Iris pigment epithelial cell (primary cell): ENCODE measurements at places on chromosomes 1 and 21.

- DNase-seq, result no peak
Observed at GRCh38 chr1:86731416-86731815, 27.0 kb downstream of the SH3GLB1 start.

GRCh38 chr1:115218034-115218405 lies 120.0 kb downstream of the NGF start:
- no peak for DNase-seq

DNA sequence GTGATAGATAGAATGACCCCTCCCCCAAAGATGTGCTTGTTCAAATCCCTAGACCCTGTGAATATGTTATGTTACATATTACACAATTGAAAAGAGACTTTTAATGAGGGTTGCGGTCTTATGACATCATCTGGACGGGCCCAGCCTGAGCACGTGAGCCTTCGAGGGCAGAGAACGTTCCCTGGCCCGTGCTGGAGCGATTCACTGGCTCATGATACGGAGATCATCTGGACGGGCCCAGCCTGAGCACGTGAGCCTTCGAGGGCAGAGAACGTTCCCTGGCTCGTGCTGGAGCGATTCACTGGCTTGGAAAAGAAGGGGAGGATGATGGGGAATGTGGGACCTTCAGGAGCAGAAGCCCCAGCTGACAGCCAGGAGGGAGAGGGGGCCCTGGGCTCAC lies 34.4 kb upstream of the COL18A1 start:
- DNase-seq, result no peak

DNA sequence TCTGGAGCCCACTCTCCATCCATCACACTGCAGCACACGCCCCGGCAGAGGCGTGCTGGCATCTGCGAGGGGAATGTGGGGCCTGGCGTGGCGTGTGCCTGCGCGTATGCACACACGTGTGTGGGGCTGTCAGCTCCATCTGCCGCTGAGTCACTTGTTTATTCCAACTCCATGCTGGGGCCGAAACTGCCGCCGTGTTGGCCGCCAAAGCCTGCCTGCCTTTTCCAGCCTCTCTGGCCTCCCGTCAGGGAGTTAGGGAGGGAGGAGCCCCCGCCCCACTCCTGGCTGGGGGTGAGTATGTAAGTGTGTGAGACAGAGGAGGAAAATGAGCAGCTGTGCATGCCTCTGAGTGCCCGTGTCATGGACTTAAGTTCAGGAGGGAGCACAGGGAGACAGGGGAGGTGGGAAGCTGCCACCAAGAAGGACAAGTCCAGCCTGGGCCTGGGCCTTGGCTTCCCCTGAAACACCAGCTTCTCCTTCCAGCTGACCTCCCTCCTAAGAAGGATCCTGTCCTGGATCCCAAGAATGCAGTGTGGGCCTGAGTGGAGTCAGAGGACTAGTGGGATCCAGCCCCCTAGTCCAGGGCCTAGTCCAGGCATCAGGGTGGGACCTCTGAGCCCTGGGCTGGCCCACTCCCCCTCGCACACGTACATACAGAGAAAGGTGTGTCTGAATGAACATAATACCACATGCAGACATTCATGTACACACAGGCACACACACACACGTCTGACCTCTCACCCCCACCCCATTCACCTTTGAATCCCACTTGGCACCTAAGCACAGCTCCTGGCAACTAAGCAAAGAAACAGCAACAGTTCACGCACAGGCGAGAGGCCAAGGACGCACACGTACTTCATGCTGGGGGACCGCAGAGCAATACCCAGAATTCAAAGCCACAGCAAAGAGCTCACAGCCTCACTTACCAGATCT lies 24.7 kb downstream of the MEF2D start:
- peak; percentile 41 for DNase-seq

DNA sequence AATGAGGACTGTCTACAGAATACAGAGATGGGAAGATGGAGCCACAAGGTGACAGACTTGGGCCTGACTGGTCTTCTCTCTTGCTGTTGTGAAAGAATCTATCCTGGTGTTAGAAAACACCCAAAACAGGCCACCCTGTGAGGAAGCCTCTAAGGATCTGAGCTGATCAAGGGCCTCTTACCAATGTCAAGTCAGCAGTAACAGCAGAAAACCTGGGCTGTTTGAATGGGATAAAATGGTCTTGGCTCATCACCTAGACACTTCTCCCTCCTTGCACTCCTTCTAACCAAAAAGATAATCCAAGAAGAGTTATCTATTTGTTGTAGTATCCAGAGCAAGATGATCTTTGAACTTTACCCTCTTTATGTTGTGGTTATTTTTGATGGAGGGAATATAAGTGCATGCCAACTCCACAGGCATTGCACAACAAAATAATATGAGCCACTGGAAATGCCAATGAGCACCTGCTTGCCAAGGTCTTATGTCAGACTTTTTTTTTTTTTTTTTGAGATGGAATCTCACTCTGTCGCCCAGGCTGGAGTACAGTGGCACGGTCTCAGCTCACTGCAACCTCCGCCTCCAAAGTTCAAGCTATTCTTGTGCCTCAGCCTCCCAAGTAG lies 32.8 kb upstream of the ZNF281 start:
- no peak for DNase-seq

DNA sequence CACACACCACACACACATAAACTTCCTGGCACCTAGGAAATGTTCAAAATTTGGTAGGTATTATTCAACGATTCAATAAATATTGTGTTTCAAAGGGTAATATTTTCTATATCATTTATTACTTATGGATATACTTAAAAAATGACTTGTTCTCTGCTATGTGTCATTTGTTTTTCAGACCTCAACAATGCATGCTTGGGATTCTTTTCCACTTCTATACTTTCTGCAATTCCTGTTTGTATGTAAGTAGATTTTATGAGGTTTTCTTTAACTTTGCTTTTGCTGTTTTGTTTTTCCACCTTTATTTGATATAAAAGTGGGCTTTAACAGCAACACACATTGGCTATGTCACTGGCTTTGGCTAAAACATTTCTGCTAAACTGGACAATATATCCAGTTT lies 3.5 kb downstream of the CEP170 start:
- DNase-seq, result peak; percentile 42

DNA sequence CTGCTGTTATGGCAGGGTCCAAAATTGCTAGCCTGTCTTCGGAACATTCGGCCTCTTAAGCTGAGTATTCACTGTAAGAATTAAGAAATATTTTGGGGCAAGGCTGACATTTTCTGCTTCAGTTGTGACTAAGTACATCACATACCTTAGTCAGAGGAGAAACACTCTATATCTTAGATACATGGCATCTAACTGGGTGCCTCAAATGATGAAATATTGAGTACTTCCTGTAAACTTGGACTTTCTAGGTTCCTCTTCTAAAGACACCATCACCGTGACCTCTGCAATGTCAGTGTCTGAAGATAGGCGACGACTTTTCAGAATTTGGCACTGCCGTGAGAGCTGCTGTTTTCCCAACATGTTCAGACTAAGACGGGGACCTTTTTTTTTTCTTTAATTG lies 65.6 kb downstream of the PCBP3 start:
- peak; percentile 16 for DNase-seq

DNA sequence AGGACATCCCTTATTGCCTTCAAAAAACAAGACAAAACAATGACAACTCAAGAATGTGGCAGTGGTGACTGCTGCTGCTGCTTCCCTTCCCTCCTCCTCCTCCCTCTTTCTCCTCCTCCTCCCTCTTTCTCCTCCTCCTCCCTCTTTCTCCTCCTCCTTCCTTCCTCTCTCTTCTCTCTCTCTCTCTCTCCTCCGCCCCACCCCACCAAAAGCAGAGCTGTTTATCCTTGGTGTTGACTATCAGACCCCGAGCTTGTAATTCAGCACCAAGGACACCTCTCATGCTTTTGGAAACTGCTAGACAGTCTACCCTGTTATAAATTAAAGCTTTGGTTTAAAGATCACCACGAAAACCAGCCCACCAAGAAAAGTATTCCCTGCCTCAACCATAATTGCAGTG lies 72.4 kb upstream of the IFNAR2 start:
- DNase-seq, result peak; percentile 5

GRCh38 chr1:222757646-222758268 lies 20.8 kb downstream of the FAM177B start:
- DNase-seq, result no peak

- no peak for DNase-seq
Observed at GRCh38 chr1:166354406-166354805, 187.6 kb upstream of the FAM78B start.

GRCh38 chr1:166113031-166113430 lies 53.8 kb downstream of the FAM78B start:
- DNase-seq, result no peak

GRCh38 chr1:211830328-211831142 lies at the start of gene LPGAT1:
Gene LPGAT1 (minus strand): TSS chr1:211830763. CDS start chr1:211829296, 1,467 bp downstream.
- peak; percentile 67 for DNase-seq

DNA sequence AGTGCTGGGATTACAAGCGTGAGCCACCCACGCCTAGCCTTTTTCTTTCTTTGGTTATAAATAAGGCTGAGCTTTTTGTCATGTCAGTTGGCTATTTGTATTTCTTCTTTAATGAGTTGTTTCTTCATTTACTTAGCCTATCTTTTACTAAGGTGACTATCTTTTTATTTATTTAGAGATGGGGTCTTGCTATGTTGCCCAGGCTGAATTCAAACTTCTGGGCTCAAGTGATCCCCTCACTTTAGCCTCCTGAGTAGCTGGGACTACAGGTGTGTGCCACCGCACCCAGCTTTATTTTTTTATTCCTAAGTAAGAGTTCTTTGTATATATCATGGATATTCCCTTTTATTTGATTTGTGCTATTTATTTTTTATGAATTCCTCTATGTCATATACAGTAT lies 11.9 kb downstream of the DMBX1 start:
- DNase-seq, result no peak

- no peak for DNase-seq
Observed at GRCh38 chr1:160800645-160801408, 4.9 kb downstream of the LY9 start.

DNA sequence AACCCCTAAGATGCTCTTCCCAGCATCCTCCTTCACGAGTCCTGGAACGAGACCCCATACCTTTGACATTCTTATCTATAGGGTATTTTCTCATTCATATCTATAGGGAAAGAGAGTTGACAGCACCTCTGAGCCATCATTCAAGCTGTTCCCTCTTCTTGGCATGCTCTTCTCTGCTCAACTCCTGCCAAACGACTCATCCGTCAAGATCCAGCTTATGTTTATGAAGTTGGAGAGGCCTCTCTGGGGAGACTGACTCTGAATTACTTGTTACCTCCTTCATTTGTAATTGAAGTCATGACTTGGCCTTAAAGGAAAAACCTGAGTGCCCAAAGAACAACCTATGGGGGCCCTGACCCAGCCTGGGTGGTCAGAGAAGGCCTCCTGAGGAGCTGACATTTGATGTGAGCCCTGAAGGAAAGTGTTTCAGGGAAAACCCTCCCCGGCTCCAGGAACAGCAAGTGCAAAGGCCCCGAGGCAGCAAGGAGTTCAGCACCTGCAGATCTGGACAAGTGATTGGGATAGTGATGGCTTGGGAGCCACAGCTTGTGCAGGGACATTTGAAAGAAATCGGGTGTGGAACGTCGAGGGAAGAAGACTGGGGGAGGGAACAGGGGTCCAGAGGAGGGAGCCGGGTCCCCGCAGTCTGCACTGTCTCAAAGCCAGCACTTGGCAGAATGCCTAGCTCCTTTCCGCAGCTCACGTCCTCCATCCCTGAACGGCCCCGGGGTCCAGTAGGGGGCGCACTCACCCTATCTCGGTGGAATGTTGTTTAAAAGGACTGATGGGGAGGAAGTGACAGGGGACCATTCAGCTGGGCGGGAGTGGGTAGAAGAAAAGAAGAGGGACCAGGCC lies 14.0 kb upstream of the CDA start:
- DNase-seq, result peak; percentile 75

DNA sequence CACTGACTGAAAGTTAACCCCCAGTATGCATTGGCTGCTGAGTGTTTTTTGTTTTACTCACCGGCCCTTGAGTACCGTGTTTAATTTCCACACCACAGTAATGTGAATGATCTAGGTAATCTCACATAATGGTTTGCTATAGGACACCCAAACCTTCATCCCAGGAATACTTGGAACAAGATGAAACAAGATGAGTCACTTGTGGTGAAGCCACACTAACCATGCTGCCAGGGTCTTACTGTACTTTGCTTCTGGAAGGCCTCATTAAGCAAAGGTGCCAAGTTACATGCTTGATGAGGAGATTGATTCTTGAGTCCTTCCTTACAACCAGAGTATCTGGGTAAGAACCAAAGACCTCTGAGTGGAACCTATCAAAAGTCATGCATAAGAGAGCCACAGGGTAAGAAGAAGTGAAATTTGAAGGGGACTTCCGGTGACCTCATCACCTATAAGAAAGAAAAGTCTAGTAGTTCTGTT lies 163.3 kb downstream of the NRIP1 start:
- DNase-seq, result peak; percentile 90

DNA sequence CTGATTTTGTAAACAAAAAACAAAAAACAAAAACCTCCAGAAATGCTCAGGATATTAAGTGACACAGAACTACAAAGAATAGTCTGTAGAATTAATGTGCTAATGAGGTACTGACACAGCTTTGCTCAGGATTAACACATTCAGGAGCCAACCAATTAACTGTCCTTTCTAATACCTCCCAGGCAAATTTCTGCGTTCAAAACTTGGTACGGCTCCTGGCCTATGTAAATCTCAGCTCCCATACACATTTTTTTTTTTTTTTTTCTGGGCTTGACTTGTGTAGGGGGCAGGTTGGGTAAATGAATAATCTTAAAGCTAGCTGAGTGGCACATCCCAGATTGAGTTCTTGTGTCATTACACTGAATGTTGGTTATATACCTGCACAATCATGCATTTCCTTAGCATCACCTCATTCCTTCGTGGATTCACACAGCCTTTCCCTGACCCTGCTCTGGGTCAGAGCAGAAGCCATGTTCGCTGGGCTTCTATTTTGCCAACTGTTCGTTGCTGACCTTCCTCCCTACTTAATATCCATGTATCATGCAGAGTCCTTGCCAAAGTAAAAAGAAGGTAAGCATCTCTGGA lies 12.6 kb upstream of the IER5 start:
- DNase-seq, result no peak

- DNase-seq, result no peak
Observed at GRCh38 chr1:114181356-114181755, 27.7 kb upstream of the SYT6 start.

DNA sequence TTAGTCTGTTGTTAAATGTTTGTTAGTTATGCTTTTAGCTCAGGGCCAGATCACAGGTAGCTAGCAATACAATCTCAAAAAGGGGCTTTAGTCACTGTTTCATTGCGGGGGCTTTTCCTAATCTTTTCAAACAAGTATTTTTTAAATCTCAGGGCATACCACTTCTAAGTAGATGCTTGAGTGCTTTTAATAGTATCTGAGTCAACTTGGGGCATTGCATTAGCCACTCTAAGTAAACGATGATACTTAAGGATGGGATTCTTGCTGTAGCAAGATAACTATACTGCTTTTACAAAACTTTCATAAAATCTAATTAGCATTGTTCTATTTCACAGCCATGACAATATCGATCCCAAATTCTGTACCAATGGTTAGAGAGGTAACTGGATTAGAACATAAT lies 11.6 kb downstream of the CDC42BPA start:
- no peak for DNase-seq

DNA sequence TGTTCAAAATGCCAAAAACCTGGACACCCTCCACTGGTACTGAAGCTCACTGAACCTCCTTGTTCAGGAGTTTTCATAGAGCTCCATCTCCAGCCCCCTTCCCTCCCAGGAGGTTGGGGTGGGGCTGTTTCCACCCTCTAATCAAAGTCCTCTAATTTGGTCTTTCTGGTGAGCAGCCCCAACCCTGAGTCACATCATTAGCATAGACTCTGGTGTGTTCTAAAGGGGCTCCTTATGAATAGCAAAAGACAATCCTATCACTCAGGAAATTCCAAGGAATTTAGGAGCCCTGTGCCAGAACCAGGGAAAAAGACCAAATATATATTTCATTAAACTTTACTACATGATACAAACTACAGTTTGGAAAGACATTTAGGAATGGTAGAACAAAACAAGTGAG lies 13.2 kb upstream of the UBE4B start:
- no peak for DNase-seq
